ENCODE measurements at places on chromosomes 1 and 21. TPM values are rescaled to one million over a fixed set of nuclear protein-coding genes. Genes with fewer than 3 reads are reported as not detected.

Gene RNF186
- not detected for total RNA-seq

Gene TDRD5
- total RNA-seq = not detected

Gene PITHD1
- total RNA-seq = 105 TPM

Gene FCRLB
- 2.7 TPM for total RNA-seq
